Skeletal muscle cell (primary cell): ENCODE measurements at places on chromosomes 16 and 17.

- no peak for DNase-seq
These were observed 9.6 kb upstream of the UQCRC2 start for GRCh38 chr16:21943571-21943970.

GRCh38 chr16:17162560-17162959 lies 308.2 kb downstream of the XYLT1 start:
- DNase-seq: no peak

DNA sequence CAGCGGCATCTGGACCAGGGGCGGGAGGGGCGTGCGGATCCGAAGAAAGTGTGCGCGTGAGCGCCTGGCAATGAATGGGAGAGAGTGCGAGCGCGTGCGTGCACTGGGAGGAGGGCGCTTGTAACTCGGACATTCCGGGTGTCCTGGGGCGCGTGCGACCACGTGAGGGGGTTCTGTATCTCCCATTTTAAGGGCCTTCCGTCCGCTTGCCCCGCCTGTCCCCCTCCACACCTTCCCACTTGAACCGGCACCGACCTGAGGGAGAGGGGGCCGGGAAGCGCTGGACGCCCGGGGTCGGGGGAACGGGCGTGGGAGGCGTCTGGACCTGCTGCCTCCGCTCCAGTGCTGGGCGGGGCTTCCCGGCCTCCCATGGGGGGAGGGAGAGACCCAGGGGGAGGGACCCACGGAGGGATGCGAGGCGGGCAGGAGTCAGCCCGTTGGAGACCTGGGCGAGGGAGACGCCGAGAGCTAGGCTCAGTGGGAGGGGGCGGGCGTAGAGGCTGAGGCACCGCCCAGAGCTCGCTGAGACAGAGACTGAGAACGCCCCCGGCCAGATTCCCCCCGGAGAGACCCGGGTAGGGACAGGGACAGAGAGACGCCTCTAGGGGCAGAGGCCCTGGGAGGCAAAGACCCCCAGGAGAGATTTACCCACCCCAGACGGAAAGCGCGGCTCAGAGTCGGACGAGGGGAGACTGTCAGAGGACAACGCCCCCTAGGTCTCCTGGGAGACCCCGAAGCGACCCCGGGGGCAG lies at the start of gene KREMEN2:
KREMEN2 (plus strand) TSS at position 553 of the 752 bp plus-strand sequence. CDS start 246 bp downstream, outside the sequence.
- no peak for DNase-seq

- DNase-seq: no peak
These were observed 189.9 kb downstream of the IRF8 start for GRCh38 chr16:86088816-86089215.

GRCh38 chr16:31476303-31477219 lies 4.6 kb downstream of the TGFB1I1 start:
- DNase-seq: no peak

GRCh38 chr17:44218344-44219107 lies 949 bp downstream of the UBTF start:
- DNase-seq: peak; percentile 53

DNA sequence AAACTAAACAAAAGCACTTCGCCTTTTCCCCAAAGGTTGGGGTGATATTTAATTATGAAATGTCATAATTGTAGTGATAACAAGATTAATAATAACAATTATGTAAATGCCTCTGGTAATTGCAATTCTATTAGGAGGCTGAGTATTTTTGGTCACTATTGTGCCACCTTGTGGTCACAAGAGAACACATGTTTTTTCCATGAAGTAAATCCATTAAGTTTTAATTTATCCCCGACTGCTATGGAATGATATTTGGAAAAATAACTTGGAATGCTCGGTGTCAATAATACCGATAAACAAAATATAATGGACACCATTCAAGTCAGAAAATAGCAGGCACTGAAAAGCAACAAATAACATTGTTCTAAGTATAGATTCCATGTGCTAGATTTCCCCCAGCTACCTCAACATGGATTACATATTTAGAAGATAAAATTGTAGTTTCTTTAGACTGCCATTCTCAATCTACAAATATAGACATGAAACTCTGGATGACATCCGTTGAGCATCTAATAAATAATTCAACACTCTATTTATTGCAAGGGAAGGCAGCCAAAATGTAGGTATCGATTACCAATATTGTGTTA lies 25.0 kb upstream of the KCNJ2 start:
- no peak for DNase-seq

- no peak for DNase-seq
These were observed 20.3 kb downstream of the SLC7A6OS start for GRCh38 chr16:68290450-68290849.

GRCh38 chr17:53217311-53217710 lies 605.4 kb upstream of the KIF2B start:
- no peak for DNase-seq
